ENCODE measurements at places on chromosomes 11 and 22.
A peak's percentile ranks its signal among the peaks of the same experiment; 100 is the strongest.

DNA sequence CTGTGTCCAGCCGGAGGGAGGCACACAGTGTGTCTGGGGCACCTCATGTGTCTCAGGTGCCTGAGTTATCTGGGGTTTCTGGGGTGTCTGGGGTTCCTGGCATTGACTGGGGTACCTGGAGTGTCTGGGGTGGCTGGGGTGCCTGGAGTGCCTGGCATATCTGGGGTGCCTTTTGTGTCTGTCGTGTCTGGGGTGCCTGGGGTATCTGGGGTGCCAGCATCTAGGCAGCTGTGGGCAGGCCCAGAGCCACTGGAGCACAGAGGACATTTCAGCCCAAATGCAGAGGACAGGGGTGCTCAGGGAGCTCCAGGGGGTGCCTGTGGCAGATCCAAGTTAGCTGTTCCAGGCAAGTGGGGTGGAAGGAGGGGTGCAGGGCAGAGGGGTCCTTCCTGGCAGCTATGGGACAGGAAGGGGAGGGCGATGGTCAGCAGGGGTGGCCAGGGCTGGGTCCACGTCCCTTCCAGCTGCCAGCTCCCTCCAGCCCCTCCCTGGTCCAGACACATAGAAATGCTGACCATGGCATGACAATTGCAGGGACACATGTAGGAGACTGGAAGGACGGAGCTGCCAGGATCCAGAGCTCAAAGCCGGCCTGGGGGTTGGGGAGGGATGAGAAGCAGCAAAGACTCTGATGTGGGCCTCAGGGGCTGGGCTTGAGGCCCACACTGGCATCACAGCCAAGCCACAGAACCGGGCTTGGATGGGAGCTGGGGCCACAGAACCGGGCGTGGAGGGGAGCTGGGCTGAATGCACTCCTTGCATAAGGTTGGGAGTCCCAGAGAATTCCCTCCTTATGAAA is 133.0 kb downstream of the BRD1 start:
- no peak for DNase-seq

GRCh38 chr22:49278340-49278739 is 549.3 kb downstream of the BRD1 start:
- DNase-seq: no peak

DNA sequence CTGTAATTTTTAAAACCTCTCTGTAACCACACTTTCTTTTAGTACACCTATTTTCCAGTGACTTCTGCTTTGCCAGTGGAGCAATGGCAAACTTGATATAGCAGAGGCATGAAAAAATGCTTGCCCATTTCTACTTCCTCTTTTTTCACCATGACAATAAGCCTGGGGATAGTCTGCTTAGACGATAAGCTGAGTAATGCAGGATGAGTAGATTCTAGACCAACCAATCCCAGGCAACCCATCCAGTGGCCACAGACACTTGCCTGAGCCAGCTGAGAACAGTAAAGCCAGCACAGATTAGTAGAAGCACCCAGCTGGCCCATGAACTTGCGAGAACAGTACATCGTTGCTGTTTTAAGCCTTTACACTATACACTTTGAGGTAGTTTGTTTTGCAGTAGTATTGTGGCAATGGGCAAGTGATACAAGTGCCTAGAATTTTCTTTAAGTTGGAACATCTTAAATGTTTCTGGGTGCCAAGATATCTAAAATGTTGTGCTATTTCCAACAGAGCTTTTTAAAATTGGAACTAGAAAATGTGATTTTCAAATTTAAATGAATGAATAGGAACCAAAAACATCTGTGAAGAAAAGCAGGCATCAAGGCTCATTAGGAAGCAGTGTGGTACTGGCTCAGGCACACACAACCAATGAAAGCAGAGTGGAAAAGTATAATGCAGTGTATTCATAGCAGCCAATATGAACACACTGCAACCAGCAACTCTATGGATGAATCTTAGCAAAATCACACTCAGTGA is 37.7 kb downstream of the DDI1 start:
- DNase-seq: no peak

GRCh38 chr11:77082838-77083565 is 16.2 kb downstream of the CAPN5 start:
- no peak for DNase-seq

DNA sequence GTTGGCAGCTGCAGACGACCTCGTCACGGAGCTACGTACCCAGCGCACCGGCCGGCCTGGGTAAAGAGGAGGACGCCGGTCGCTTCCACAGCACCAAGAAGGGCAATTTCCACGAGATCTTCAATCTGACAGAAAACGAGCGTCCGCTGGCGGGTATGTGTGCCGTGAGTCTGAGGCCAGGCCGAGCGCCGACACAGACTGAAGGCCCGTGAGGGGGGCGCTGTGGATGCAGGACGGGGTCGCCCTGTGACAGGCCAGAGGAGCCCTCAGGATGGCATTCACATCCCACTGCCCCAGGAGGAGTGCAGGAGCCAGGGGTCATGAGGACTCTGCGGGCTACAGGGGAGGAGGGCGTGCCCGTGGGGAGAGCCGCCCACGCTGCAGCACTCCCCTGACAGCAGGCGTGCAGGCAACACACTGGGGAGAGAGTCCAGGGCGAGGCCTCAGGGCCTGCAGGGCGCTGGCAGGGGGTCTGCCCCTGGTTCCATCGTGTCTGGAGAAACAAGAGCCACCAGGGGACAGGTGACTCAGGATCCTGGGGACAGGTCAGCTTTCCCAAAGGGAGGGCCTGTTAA is 53.6 kb downstream of the GRAMD4 start:
- no peak for DNase-seq

DNA sequence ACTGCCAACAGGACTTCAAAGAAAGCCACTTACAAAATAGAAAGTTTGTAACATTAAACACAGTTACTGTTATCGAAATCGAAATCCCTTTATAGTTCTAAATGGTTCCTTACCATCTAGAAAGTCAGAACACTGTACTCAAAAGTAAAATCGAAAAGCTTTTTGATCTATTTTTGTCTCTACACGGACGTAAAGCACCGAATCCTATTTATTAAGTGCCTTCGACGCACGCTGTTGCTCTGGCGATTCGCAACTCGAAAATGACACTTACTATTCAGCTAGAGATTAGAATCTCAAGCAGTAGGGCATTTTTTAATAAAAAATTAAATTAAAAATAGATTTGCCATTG is 78.3 kb downstream of the LARGE1 start:
- no peak for DNase-seq

DNA sequence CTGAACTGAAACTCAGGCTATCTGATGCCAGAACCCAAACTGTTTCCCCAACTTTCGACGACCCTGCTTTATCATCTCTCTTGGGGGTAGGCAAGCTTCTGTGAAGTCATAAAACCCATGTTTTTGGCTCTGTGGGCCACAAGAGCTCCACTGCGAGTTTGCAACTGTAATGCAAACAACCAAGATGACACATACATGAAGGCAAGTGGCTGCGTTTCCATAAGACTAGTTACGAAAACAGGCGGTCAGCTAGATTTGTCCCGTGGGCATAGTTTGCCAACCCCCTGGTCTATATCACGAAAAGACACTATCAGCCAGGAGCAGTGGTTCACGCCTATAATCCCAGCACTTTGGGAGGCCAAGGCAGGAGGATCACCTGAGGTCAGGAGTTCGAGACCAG is 37.5 kb downstream of the TPST2 start:
- DNase-seq: no peak

- no peak for DNase-seq
Observed at GRCh38 chr11:71399341-71399740, 48.9 kb downstream of the DHCR7 start.

GRCh38 chr22:47395481-47395880 is 633.0 kb downstream of the TBC1D22A start:
- DNase-seq: no peak

DNA sequence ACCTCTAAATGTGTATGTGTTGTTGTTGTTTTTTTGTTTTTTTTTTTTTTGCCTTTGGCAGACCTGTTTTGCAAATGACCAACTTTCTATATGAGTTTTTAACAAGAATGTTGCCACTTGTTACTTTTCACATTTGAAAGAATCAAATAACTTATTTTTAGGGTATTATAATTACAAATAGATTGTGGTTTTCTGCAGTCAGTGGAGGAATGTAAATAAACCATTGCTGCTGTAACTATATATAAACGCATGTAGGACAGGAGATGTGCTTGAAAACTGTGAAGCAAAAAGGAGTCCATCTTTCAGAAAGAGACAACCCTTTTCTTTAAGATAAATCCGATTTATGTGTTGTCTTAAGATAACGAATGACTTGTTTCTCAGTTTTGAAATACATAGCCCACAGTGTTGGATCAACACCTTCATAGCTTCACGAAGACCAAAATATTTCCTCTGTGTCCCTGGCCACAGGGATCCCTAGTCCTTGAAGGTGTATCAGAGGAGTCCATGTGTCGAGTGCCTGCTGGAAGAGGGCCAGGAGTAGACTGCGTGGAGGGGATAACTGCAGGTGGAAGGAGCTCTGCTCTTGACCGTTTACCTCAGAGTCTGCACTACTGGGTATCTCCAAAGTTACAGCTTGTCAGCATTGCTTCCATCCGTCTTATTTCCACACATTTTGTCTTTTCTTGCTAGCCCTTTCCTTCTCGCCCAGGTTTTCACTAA is 24.7 kb downstream of the TNRC6B start:
- DNase-seq: no peak

DNA sequence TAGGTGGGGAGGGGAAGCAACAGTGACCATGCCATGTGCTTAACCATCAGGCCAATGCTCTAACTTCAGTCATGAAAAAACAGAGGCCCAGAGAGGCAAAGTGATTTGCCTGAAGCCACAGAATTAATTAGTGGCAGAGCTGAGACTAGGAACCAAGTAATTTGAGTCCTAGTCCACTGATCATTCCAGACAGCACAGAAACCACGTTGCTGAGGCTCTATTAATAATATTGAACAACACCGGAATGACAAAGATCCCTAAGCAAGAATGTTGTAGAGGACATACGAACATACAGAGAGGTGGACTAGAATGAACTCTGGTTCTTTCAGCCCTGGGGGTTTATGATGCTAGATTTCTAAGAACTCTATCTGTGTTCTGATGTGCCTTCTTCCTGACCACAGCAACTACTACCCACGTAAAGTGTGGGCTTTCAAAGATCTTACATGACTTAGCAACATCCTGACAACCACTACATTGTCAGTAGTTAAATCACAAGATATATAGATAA is 92.3 kb downstream of the GAB2 start:
- no peak for DNase-seq

DNA sequence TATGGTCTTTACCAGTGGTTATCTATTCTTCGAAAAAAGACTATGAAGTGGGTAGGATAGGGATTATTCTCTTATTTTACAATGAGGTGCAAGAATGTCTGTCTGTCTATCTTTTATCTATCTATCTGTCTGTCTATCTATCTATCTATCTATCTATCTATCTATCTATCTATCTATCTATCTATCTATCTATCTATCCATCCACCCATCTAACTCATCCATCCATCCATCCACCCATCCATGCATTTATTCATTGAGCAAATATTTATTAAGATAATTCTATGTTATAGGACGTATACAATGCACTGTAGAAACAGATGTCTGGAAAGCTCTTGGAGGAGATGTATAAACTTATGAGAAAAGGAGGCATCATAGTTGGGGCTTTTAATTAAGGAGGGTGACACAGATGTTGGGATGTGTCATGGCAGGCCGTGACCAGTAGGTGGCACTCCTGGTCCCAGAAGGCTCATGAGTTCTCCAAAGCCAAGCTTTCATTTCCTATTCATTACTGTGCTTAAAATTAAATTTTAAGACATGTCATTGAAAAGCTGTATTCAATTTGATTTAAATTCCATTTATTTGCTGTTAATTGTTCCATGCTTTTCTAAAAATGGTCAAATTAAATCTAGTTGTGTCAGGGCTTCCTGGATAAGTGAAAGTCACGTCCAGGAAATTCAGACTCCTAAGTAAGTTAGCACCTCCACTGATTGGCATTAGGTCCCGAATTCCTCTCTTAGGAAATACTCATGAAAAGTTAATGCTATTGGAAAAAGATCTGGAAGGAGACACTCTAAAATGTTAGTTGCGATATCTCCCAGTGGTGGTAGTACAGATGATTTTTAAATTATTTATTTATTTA is 19.0 kb upstream of the E2F8 start:
- peak; percentile 54 for DNase-seq

GRCh38 chr11:2807801-2808241 is 77.8 kb downstream of the CDKN1C start:
- DNase-seq: no peak

GRCh38 chr11:66595245-66595904 is 2.4 kb downstream of the CCS start:
- DNase-seq: no peak

GRCh38 chr11:15233371-15234165 is 118.8 kb downstream of the INSC start:
- DNase-seq: no peak

DNA sequence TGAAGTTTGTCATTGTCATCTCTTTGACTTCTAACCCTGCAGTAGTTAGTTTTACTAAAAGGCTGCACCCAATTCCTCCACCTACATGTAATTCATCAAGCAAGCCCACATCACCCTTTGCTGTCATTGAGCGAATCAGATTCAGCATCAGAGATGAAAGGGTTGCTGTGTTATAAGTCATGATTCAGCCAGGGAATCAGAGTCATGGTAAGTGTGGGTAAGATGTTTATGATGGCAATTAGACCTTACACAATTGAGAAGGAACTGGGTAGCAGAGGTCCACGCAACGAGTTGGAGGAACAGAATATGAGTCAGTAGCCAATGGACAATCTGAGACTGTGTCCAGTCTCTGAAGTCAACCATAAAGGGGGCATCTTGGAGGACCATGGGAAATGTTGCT is 162.8 kb upstream of the SNX19 start:
- no peak for DNase-seq

- no peak for DNase-seq
Observed at GRCh38 chr11:74106124-74106523, 64.7 kb downstream of the C2CD3 start.

DNA sequence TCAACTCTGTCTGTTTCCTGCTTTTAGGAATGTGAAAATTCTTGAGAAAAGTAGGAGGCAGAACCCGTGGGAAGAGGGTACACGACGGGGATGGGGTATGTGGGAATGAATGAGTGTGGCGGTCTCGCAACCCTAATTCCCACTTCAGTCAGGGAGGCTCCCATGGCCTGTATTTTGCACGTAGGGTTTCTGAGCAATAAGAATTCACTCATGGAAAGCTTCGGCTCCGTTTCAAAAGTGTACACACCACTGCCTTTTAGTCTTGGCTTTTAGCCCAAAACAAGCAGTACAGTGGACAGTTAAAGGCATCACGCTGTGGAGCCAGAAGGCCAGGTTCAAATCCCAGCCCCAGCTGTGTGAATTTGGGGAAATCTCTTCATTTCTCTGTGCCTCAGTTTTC is 116.7 kb downstream of the MN1 start:
- no peak for DNase-seq

- no peak for DNase-seq
Observed at GRCh38 chr11:16956538-16957153, 57.6 kb downstream of the PLEKHA7 start.

- DNase-seq: no peak
Observed at GRCh38 chr11:27212248-27212780, 150.7 kb downstream of the CCDC34 start.

GRCh38 chr11:128133501-128133900 is 453.9 kb downstream of the ETS1 start:
- DNase-seq: no peak

DNA sequence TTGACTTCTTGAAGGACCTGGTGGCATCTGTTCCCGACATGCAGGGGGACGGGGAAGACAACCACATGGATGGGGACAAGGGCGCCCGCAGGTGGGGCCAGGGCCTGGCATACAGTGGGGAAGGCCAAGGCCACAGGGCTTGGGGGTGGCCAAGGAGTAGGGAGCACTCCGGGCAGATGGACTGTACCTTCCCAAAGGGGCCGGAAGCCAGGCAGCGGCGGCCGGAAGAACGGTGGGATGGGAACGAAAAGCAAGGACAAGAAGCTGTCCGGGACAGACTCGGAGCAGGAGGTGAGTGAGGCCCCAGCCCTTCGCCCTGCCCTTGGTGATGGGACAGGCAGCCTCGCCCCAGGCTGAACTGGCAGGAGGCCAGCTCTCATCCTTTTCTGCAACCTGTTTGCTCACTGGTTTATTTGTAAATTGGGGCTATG is 1.2 kb downstream of the DRAP1 start:
- DNase-seq: no peak
